ENCODE measurements at places on chromosomes 4 and X. TPM values are rescaled to one million over a fixed set of nuclear protein-coding genes. Genes with fewer than 3 reads are reported as not detected.

SHROOM4 gene
- 4.9 TPM for total RNA-seq

HTN3 gene
- total RNA-seq, result not detected

PPP4R3C gene
- not detected for total RNA-seq

VCX3B gene
- not detected for total RNA-seq

ZFP92 gene
- 0.35 TPM for total RNA-seq

KLB gene
- total RNA-seq, result not detected

- no peak for DNase-seq
Observed at GRCh38 chr4:139849219-139849618, 183.6 kb downstream of the MGST2 start.

- DNase-seq, result peak; percentile 96
Observed at GRCh38 chr4:76830964-76831703, 66.8 kb downstream of the SOWAHB start.

DNA sequence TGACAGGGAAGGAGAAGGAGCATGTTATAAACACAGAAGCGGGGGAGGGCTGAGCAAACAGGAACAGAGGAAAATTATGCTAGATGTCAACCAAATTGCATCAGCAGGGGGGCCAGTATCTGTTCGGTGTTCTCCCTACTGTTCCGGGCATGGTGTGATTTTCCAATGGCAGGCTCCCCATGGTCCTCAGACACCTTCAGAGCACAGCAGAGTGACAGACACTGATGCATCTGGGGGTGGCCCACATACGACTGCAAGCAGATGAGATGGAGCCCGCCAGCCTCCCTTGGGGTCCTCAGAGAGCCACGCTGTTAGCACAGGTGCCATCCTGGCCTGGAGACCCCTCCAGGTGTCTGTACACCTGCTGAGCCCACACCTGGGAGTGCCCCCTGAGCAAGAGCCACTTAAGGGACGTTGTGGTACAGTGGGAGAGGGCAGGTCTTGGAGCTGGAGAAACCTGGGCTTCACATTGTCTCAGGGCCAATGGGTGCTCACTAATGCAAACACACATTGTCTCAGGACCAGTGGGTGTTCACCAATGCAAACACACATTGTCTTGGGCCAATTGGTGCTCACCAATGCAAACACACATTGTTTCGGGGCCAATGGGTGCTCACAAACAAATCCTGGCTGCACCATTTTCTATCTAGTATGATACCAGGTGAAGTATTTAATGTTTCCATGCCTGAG lies 95.4 kb downstream of the SLC2A9 start:
- DNase-seq, result no peak

Data from renal cortical epithelial cell (primary cell).